ENCODE measurements at places on chromosomes 16 and 17.
A peak's percentile ranks its signal among the peaks of the same experiment; 100 is the strongest.

DNA sequence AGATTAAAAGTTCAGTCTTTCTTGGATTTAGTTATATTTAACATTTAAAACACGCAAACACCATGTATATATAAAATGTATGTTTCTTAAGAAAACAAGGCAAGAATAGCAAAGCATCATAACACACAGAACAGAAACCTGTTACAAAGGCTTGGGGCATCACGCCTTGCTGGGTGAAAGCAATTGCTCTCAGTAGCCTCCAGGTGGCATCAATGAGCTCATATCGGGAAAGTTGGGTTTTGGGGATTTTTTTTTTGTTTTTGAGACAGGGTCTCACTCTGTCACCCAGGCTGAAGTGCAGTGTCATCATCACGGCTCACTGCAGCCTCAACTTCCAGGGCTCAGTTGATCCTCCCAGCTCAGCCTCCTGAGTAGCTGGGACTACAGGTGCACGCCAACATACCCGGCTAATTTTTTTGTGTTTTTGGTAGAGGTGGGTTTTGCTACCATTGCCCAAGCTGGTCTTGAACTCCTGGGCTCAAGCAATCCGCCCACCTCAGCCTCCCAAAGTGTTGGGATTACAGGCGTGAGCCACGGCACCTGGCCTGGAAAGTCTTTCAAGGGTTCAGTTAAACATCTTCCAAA lies 56.9 kb downstream of the CYB5D2 start:
- DNase-seq = peak; percentile 51

- DNase-seq = no peak
Measured at GRCh38 chr17:43382776-43383175, 16.0 kb upstream of the ARL4D start.

GRCh38 chr17:31511195-31511578 lies 119.7 kb downstream of the RAB11FIP4 start:
- no peak for DNase-seq

- DNase-seq = peak; percentile 49
Measured at GRCh38 chr17:45231481-45232116, 9.9 kb downstream of the FMNL1 start.

- no peak for DNase-seq
Measured at GRCh38 chr16:30562021-30562420, 3.8 kb upstream of the ZNF764 start.

GRCh38 chr17:44350733-44351226 lies 5.7 kb downstream of the GRN start:
- peak; percentile 87 for DNase-seq

DNA sequence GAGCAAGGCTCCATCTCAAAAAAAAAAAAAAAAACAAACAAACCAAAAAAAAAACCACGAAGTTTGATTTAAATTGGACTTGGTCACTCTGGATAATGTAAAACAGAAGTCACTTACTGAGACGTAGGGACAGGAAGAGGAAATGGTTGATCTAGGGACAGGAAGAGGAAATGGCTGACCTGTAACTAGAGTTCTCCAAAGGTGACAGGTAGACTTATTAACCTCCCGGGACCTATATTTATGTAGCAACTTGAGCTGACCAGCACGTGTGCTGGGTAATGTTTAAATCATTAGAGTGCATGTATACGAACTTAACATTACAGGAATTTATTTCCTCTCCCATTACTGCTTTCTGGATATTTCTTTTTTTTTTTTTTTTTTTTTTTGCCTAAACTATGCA lies 81.5 kb upstream of the DHX40 start:
- no peak for DNase-seq

DNA sequence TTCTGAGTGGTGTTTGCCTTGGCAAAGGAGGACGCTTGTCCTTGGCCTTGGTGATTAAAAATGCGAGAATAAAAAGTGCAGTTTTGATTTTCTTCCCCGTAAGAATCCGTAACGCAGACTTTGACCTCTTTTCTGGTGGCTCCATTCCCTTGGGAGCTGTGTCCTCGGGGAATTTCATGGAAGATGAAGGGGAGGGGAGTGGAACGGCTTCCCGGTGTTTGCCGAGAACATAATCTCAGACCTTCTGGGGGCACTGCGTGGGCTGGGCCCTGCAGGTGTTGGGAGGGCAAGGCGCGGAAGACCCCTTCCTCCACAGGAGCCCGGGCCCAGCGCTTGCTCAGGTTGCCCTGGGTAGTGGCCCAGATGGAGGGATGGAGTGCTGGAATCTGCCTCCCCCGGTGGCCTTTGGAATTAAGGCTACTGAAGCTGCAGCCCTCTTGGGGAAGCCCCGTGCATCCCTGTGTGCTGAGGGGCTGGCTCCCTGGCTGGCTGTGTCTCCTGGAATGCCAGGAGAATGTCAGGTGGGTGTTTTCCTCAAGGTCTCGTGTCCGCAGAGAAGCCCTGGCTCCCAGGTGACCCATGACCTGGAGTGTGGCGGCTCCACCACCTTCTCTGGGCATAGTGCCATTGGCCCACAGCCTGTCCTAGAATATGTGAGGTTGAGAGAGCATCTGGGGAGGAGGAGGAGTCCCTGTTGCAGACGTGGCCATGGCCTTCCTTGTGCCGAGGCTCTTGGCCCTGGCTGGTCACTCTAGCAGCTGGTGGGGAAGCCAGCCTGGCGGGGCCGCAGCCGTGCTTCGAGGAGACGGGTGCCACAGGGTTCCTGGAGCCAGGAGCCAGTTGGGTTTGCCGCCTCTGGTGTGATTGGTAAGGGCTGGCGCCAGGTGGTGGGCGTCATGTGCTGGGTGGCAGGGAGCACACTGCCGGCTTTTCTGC lies 3.1 kb downstream of the BAIAP2 start:
- no peak for DNase-seq

Measured in endothelial cell (in vitro differentiated cells).